Stimulated activated CD8-positive, alpha-beta memory T cell treated with anti-CD3 and anti-CD28 coated beads, Interleukin-4, amount 100 ng/mL, for 1 hour (primary cell): ENCODE measurements at places on chromosomes 3 and 15.

GRCh38 chr3:127448671-127449070 is 141.9 kb downstream of the TPRA1 start:
- DNase-seq, result no peak

DNA sequence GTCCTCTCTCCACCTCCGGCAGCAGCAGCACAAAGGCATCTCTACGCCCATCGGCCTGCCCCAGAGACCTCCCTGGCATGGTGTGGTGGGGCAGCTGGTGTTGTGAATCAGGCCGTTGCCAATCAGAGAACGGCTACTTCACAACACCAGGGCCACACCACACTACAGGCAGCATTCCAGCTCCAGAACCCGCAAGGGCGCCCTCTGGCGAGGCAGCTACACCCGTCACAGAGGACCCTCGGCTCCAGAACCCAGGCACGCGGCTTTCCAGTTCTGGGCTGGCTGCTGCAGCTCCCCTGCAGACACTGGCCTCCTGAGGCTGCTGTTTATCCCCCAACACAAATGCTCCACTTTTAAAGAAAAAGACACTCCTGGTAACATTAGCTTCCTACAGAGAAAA is 127.5 kb upstream of the TOPAZ1 start:
- DNase-seq, result no peak

GRCh38 chr3:104066658-104067057 is 1300.1 kb upstream of the ALCAM start:
- no peak for DNase-seq

GRCh38 chr3:146594843-146595482 is 10.2 kb downstream of the PLSCR5 start:
- DNase-seq, result no peak

DNA sequence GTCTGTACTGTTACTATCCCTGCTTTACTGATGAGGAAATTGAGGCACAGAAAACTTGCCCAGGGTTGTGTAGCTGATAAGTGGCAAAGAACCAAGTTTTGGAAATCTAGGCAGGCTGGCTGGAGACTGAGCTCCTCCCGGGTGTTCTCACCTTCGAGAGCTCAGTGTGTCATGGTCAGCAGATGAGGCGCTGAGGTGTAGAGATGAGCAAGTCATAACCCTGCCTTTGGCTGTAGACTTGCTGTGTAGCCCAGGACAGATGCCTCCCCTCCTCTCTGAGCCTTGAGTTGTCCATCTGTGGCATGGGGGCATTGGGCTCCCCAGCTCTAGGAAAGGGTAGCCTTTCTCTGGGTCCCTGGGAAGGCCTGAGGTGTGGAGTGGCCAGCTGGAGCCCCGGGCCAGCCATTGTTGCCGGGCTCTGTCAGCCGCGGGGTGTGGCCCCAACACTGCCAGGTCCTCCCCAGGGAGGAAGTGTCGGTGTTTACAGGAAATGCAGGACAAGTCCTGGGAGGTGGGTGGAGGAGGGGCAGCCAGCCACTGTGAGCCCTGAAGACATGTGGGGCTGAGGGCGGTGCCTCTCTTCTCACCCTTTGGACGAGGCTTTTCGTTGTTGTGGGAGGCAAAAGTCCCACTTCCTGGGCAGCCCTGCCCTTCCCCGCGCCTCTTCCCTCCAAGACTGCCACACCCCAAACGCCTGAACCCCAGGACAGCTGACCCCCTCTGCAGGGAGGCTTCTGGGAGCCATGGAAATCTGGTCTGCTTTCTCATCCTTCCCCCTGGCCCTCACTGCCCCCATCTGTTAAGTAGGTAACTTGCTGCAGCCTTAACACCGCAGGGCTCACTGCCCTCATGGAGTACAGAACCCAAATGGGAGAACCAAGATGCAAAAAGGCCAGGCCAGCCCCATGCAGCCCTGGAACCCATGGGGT is 29.1 kb downstream of the FGD5 start:
- no peak for DNase-seq

DNA sequence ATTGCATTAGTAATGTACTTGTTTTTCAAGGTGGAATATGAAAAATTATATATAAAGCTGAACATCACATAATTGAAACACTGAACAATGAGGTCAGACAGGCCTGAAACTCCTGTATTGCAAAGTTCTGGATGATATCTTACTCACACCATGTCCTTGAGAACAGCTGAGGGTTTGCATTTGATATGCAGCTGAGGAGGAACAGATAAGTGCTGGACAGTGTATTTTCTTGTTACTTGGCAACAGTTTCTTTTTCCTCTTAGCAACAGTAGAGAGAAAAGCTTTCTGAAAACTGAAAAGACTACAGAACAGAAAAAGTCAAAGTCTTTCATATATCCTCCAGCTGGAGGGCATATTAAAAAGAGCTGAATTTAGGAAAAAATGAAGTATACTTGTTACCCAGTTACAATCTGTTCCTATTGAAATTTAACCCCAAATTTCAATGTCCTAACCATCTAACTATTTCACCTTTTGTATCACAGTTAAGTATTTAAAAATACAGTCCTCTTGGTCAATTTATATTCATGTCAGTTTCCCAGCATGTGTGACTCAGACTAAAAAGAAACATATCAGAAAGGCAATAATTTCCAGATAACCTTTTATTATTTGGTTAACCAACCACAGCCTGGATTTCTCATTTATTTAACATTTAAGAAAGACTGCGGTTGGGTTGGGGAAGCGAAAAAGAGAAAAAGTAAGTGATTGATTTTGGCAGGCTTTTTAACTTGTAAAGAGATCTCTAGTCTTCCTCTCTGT is 733.0 kb upstream of the DPPA4 start:
- no peak for DNase-seq

GRCh38 chr3:22156868-22157267 is 405.9 kb upstream of the ZNF385D start:
- no peak for DNase-seq
